Thoracic aorta (tissue), 2 donors: ENCODE measurements at places on chromosomes 2 and 18.

- DNase-seq: no peak
Measured at GRCh38 chr2:136075476-136075875, 42.5 kb downstream of the CXCR4 start.

GRCh38 chr2:179952658-179953057, 54.4 kb downstream of the CWC22 start:
- DNase-seq: no peak

DNA sequence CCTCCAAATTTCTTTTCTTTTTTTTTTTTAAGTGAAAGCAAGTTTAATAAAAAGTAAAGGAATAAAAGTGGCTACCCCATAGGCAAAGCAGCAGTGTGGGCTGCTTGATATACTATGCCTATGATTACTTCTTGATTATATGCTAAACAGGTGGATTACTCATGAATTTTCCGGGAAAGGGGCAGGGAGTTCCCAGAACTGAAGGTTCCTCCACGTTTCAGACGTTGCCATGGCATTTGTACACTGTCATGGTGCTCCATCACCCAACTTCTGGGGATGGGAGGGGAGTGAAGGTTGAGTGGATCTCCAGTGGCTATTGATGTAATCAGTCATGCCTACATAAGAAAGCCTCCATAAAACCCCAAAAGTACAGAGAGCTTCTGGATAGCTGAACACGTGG, 176.2 kb downstream of the CYP26B1 start:
- no peak for DNase-seq

DNA sequence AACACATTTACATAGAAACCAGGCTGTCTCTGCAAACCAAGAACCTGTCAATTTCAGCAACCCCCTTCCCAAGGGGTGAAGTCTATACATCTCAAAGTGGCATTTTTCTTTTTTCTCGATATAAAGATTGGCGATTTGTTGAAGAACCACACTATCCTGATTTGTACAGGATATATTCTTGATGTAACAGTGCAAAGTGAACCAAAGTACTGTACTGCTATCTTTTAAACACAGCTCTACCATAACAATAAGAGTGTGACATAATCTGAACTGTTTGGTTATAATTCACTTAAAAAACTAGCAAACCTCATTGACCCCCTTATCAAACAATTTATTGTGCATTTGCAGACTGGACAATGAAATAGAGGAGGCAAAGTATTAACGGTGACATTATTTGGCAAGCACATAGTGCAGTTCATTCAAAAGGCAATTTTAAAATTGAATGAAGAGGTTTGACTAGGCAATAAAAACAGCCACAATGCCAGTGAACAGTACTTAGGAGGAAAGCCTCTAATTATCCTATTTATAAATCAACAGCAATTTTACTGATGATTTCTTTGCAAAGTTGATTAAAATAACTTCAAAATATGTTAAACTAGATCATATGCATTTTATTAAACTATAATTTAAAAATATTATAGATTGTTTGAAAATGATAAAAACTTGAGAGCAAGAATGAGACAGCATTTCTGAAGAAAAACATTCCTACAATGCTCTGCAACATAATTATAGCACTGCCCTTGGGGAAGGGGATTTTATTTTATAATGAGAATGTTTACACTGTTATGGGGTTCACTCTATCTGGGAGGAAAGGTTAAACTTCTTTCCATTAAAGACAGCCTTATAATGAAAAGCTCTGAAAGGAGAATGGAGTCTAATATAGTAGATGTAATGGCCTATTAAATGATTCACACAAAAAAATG, 440.9 kb downstream of the ZEB2 start:
- no peak for DNase-seq

- no peak for DNase-seq
Measured at GRCh38 chr2:39623917-39624316, 41.8 kb upstream of the TMEM178A start.

- no peak for DNase-seq
Measured at GRCh38 chr2:26552641-26553374, 74.9 kb upstream of the OTOF start.

- DNase-seq: no peak
Measured at GRCh38 chr2:147490401-147491261, 354.2 kb upstream of the ACVR2A start.

DNA sequence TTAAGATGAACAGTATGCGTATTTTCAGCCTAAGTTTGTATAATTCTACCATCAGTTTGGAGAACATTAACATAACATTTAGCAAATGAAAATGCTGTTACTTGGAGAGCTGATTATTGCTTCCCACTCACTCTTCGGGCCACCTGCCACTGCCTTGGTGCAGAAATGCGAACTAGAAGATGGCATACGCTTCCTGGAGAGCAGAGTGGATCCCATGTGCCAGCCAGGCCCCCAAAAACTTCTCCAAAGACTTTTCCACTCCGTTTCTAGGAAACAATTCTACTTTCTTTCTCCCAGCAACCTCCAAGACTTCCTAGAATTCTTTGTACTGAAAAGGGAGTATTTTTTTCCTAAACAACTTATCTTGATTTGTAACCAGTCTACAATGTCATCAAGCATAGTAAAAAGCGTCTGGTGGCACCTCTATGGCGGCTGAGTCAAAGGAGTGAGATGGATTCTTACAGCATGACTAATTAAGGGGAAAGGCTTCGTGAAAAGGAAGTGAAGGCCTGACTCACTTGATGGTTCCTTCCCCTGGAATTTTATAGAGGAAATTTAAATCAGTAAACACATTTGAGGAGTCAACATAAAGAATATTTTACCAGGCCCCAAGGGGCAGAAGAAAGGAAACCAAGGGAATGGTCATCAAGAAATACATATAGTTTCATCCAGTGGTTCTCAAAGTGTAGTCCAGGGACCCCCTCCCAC, 36.6 kb downstream of the FEZ2 start:
- DNase-seq: no peak

DNA sequence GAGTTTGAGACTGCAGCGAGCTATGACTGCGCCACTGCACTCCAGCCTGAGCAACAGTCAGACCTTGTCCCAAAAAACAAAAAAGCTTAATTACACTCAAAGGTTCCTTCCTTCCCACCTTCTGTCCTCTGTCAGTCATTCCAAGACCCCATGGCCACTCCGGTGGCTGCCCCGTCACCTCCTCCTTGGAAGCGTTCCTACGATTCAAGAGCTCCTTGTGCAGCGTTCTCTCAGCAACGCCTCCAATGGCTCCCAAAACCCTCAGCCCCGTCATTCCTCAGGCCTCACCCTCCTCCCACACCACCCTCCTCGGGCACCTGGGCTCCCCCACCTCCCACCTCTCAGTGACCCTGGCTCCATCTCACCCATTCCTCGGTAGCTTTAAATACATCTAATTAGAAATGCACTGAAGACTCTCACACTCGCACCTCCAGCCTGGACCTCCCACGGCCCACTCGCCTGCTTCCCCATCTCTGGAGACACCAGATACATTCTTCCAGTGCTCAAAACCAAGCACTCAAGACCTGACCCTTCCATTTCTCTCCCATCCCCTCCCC, 8.0 kb downstream of the PASK start:
- DNase-seq: no peak

DNA sequence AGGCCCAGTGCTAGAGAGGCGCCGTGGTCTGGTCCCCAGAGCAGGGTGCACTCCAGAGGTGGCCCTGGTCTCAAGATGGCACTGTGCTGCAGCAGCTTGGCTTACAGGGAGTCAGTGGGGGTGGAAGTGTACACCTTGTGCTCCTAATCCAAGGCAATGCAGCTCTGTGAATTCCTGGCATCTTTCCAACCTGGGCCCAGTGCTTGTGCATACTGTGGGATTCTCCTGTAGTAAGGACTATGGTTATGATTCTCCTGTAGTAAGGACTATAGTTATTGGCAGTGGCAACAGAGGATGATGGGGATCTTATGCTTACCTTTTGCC, 616.7 kb upstream of the REG3G start:
- DNase-seq: no peak

DNA sequence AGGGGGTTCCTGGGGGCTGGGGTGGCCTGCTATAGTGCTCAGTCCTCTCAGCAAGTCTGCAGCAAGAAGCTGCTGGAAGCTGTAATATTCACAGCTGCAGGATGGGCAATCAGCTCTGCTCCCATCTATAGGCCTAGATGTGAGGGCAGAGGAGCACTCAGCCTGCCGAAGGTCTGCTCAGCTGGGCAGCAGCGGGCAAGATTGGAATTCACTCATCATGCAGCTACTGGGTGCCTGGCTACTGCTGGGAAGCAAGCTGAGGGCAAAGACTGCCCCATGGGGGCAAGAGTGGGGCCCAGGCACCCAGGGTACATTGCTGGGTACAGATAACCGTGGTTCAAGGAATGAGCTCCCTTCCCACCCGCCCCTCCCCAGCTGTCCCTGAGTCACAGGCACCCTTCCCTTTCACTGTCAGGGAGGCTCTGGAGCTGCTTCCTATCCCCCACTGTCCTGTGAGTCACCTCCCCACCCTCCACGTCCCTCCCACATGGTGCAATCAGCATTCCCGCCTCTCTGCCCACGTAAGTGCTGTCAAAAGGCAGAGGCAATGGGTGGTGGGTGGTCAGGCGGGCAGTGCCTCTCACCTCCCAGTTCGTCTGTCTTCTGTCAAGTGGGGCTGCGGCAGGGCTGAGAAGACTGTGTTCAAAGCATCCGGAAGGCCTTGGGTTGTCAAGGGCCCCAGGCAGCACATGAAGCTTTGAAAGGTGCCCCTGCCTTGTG, 169.2 kb downstream of the TRIM43 start:
- no peak for DNase-seq

DNA sequence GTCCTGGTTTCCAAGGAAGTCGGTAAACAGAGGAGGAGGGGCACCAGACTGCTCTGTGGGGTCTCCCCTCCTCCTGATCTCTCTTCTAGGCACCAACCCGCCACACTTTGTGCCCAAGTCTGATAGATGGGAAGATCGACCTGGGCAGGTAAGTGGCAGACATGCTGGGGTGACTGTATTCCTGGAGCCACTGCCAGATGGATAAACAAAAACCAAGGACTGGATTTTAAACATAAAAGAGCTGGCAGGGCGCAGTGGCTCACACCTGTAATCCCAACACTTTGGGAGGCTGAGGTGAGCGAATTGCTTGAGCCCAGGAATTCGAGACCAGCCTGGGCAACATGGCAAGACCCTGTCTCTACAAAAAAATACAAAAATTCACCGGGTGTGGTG, 181.2 kb downstream of the ANAPC1 start:
- no peak for DNase-seq

- DNase-seq: no peak
Measured at GRCh38 chr2:14536976-14537375, 95.5 kb upstream of the LRATD1 start.

DNA sequence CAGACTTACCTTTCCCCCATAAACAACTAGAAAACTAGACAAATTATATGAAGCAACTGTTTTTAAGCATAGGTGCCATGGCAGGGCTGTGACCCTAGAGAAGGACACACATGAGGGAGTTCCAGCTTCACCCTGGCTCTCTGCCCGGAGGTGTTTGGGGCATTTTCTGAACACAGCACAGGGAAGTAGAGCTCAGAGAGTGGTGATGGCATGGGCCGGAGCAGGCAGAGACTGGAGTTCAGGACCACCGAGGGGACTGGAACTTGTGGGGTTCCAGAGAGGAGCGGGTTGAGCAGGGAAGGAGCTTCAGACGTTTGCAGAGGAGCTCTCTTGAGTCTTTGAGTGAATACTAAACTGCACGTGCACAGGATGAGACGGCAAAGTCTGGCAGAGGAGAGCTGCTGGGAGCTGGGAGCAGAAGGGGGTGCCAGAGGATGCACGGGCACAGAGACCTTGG, 26.5 kb upstream of the KLF11 start:
- DNase-seq: no peak

DNA sequence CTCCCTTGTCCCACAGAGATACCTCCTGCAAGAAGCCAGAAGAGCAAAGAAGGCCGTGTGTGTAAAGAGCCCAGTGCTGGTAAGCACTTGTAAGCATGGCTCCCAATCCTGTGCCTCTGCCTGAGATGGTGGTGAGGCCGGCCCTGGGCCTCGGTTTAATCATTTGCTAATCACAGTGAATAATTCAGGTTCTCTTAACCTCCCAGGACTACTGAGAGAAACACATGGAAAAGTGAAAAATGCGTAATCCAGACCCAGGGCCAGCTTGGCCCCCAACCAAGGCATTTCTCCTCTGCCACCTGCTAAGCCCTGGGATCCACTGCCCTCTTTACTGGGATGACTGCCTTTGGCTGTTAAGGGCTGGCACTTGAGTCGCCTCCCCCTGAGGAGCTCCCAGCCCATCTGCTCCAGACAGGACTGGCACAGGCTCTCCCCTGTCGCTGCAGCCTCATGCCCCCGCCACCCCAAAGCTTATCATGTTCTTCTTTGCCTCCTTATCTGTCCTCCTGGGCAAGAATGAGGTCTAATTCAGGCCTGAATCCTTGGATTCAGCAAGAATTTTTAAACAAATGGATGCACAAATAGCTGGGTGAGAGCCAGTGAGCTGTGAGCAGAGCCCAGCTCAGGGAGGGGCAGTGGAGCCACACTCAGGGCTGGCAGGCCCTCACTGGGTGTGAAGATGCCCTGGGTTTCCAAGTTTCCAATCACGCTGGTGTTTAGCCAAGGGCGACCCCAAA, 193.9 kb upstream of the HS6ST1 start:
- no peak for DNase-seq

- DNase-seq: no peak
Measured at GRCh38 chr2:203798296-203799087, 69.1 kb upstream of the CTLA4 start.

DNA sequence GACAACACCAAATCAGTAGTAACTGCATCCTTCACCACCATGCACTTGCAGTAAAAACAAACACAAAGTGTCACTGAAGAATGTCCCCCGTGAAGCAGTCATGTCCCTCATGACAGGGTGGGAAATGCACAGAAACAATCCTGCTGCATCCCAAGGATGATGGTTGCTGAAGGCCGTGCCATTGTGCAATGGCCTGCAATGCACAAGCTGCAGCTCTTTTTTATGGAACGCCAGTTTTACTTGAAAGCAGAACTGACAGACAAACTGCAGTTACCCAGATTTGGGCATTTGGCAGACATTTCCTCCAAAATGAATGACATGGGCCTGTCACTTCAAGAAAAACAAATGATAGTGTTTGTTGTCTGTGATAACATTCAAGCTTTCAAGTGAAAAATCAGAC, 2.4 kb upstream of the CHST10 start:
- no peak for DNase-seq

DNA sequence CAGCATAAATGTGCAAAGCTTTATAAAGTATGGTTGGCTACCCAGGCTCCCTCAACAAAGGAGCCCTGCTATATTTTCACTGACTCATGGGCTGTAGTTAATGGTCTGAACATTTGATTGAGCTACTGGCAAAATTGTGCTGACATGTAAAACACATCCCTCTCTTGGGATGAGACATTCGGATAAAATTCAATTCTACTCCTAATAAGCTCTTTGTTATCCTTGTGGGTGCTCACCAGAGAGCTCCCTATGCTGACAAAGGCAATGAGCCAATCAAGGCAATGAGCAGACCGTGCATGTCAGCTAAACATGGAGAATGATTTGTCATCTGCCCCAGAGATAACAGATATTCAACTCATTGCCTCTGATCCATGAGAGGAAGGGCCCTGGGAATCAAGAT, 27.7 kb downstream of the SERPINB8 start:
- DNase-seq: no peak

GRCh38 chr2:176380341-176380740, 111.1 kb downstream of the MTX2 start:
- DNase-seq: no peak
